GM12864 (cell line): ENCODE measurements at places on chromosomes 4 and X.

DNA sequence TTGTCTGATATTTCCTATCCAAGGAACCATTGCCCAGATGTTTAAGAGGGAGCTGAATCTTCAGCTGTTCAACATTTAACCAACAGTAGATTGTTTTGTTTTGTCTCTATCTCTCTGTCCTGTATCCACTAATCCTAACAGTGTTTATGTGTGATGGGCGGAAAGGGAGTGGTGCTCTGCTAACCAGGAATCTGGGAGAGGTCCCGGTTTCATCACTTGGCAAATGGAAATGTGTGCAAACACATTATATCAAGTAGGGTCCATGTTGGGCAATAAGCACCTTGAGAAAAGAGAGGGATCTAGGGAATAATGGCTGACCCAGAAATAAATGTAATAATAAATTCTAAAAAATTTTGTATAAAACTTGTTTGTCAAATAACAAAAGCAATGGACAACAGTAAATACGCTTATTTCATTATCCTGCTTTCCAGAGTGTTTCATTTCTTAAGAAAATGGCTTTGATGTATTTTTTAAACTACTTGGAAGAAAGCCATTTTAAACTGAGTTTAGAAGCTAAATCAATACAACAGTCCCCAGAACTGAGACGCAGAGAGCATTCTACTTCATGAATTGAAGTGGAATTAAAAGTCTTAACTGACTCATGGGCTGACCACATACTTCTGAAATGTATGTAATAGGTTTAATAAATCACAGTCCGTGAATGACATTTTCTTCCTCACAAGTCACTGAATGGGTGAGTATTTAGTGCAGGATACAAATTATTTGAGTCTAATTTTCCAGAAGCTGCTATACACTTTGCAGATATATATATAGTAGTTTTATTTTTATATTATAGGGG, 55.8 kb downstream of the EMCN start:
- DNase-seq: no peak

- no peak for DNase-seq
These were observed 1353.4 kb downstream of the FSTL5 start for GRCh38 chr4:160810424-160810823.

GRCh38 chrX:16491461-16491860, 158.5 kb upstream of the S100G start:
- no peak for DNase-seq

DNA sequence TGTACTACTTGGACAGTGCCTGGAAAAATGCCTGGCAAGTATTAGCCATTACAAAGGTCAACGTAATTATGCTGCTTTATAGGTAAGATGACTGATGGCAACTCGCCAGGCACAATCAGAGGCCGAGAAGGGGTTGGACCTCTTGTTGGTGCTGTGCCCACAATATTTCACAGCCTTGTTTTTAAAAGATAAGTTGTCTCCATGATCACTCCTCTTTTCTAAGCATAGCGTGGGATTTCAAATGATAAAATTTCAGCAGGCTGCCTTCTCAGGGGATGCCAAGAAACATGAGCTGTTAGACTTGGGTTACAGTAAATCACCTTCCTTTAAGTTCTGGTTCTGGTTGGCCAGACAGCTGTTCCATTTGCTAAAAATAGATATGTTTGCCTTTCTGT, 26.9 kb downstream of the HOPX start:
- no peak for DNase-seq
